NCI-H1694 treated with DMSO at 0.1 percent for 48 hours (cell line): ENCODE measurements at places on chromosomes 7 and 10.

DNA sequence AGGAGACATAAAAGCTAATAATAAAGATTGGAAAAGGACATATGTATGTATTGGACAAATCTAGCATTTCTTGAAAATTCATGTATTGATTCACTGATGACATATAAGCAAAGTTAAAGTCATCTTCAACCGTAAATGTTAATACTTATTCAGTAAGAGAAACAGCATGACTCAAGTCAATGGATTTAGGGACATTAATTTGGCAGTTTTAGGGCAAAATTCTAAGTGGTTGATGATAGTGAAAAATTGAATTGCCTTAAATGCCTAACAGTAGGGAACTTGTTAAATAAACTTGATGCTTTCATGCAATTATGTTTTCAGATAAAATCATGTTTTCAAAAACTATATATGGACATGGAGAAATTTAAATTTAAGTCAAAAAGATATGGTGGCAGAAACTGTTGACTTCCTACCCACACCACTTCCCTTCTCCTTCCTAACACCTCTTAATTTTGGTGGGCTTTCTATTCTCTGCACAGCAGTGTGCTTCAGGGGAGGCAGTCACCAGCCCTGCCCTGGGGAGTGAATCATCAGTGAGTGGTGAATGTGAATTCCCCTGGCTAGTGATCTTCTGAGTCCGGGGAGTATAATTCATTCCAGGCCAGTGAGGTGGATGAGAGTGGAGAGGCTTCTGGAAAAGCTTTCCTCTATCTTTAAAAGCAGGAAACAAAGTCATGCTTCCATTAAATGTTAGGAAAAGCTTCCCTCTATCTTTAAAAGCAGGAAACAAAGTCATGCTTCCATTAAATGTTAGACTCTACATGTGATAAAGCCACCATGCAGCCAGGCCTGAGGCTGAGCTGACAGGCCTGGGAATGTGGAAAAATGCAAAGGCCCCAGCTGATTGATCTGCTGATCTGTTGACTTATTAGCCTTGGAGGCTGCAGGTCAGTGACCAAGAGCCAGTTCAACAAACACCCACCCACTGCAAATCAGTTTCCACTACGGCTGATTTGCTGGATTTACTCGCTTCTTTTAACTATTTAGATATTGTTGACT is 25.2 kb upstream of the ITGB1 start:
- DNase-seq = no peak

- DNase-seq = no peak
These were observed 71.9 kb upstream of the DUSP5 start for GRCh38 chr10:110425684-110426293.

- no peak for DNase-seq
These were observed 473.0 kb upstream of the MGMT start for GRCh38 chr10:128993911-128994538.

DNA sequence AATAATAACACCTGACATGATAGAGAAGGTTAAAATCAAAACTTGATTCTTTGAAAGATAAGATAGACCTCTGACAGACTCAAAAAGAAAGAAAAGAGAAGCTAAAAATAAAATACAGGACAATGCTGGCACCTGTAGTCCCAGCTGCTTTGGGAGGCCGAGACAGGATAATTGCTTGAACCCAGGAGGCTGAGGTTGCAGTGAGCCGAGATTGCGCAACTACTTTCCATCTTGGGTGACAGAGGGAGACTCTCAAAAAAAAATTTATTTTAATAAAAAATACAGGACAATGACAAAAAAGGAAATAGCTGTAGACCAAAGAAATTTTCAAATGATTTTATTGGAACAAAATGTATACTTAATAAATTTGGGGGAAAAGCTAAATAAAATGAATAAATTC is 263.2 kb downstream of the SDK1 start:
- DNase-seq = no peak

DNA sequence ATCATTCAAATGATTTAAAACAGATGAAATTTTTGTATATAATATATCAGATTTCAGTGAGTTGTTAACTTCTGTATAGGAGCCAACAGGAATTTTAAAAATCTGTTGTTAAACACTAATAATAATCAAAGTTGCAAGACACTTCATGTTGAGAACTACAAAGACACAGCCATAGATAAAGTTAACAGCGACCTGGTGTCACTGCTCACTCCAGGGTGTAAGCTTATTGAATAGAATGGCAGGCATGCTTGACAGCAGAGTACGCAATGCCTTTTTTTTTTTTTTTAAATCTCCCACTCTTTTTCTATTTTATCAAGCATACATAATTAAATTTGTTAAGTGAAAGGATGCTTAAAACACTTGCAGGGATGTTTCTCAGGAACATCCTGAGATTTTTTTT is 32.0 kb downstream of the PCDH15 start:
- DNase-seq = no peak
